ENCODE measurements at places on chromosomes 2 and 18.

- no peak for DNase-seq
These were observed 6.0 kb upstream of the INPP5D start for GRCh38 chr2:233053928-233054784.

GRCh38 chr18:21483051-21483450 lies 117.5 kb downstream of the ESCO1 start:
- DNase-seq: no peak

DNA sequence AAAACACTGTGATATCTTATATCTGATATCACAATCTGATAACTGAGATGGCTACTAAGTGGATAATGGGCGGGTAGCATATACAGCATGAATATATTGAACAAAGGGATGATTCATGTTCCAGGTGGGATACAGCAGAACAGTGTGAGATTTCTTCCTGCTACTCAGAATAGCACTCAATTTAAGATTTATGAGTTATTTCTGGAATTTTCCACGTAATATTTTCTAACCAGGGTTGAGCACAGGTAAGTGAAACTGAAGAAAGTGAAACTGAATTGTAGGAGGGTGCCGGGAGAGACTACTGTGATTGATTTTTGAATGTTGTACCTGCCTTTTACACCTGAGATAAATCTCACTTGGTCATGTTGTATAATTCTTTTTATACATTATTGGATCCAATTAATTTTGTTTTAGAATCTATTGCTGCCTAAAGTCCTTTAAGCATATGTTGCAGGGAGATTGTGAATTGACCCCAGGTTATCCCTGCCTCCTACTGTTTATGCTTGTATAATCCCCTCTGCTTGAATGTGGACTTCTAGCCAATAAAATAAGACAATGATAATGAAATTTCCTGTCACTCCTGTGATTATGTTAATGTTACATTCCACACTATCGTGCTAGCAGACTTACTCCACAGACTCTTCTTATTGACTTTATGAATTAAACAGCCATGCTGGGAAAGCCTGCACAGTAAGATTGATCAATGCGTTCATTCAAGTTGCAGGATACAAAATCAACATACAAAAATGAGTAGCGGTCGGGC lies 67.6 kb upstream of the RBBP8 start:
- DNase-seq: no peak

- DNase-seq: no peak
These were observed 219.6 kb downstream of the LTBP1 start for GRCh38 chr2:33166287-33166881.

- no peak for DNase-seq
These were observed 899 bp downstream of the SLC1A4 start for GRCh38 chr2:64989982-64990614.

- DNase-seq: no peak
These were observed 950 bp downstream of the KLHL30 start for GRCh38 chr2:238139196-238140039.

GRCh38 chr18:57505231-57505630 lies 70.1 kb downstream of the ONECUT2 start:
- no peak for DNase-seq

DNA sequence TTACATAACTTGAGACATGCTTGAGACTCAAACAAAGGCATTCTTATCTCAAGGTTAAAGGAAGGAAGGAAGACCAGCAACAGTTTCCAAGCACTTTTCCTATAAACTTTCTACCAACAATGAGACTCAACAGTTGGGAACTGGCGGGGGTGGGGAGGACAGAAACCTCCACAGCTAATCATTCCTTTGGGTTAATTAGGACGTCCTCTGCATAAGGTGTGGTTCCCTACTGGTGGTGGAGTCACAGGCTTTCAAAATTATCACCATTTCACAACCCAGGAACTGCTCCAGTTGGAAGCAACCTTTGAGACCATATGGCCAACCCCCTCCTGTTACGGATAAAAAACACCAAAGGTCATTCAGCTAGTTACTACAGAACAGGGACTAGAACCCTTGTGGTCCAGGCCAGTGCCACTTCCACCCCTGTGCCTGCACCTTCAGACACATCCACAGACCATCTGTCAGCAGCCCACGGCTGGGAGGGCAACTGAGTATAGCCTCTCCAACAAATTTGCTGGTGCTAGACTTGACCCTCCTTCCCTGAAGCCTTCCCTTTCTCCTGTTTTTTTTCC lies 30.1 kb upstream of the ATL2 start:
- no peak for DNase-seq

DNA sequence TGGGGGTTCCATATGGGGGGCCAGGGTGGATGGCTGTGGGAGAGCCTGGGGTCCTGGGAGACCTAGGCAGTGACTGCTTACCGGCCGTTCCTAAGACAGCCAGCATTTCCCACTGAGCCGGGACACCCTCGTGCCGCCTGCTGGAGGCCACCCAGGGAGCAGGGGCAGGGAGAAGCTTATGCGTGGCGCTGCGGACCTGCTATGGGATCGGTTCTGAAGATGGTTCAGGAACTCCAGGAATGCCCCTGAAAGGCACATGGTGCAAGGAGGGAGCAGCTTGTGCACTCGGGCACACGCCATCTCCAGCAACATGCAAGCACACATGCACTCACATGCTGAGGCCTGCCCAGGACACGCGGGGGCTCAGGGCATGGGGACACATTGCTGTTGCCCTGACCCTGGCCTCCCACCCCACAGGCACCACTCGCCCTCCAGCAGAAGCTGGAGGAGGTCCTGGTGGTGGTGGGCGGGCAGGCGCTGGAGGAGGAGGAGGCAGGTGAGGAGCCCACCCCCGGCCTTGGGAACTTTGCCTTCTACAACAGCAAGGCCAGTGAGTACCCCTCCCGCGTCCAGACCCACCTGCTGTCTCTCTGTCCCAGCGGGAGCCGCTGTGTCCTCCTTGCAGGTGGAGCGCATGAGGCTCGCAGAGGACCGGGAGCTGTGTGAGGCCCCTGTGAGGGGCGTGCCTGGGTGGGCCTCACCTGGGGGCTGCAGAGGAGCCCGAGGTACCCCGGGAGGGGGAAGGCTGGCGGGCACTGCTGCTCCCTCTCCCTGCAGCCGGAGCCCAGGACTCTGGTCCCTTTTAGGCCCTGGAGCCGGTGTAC lies 4.1 kb downstream of the KLHL30 start:
- DNase-seq: no peak

GRCh38 chr2:237625216-237625705 lies 2.1 kb upstream of the LRRFIP1 start:
- DNase-seq: no peak

GRCh38 chr2:151138507-151138906 lies 123.2 kb downstream of the RBM43 start:
- DNase-seq: no peak

- DNase-seq: no peak
These were observed 64.0 kb upstream of the POMC start for GRCh38 chr2:25232248-25232825.

- no peak for DNase-seq
These were observed 68.3 kb upstream of the MRPS9 start for GRCh38 chr2:104969564-104969963.

- no peak for DNase-seq
These were observed 104.0 kb downstream of the DYSF start for GRCh38 chr2:71557321-71557720.

- no peak for DNase-seq
These were observed 292.5 kb downstream of the ALK start for GRCh38 chr2:29628862-29629261.

- DNase-seq: no peak
These were observed 64.7 kb downstream of the BCL2 start for GRCh38 chr18:63254716-63255399.

DNA sequence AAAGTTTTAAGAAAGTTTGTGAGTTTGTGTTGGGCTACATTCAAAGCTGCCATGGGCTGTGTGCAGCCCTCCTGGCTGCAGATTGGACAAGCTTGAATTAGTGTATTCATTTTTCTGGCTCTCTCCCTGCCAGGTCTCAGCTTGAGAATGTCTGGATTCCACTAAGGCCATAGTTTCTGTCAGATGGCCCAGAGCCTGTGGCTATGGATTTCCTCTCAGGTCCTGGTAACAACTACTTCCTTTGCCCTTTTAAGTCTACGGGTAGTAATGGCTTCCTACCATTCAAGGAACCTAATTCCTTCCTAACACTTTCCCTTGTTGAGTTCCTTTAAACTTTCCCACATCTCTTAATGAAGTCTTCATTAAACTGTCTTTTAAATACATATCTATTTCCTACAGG lies 24.3 kb upstream of the PSMD14 start:
- DNase-seq: no peak

DNA sequence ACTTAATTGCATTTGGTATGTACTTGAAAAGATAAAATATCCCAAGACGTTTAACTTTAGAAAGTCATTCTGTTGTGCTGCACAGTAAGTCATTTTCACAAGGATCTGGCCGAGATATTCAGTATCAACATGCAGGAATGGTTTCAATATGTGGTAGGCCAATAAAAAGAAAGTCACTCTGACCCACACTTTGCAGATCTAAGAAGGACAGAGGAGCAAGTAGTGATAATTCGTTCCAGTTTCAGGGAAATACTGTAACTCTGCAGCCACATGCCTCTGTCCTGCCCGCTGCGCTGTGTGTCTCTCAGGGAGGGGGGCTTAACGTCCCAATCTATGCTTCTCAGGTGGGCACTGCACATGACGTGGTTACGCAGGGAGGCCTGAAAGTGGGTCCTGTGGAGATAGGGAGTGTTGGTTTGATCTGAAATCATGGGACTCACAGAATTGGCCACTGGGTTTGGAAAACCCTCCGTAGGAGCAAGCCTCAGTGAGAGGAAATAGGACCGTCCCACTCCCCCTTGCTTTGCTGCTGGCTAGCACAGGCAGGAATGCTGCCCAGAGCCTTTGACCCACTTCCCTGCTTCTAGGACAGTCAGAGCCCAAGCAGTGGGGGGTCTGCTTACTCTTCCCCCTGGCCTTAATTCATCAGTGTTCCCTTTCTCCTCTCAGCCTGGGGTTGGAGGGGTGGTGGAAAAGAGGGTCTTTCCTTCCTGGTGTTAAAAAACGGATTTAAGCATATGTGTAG lies 314.7 kb upstream of the SPRED2 start:
- DNase-seq: no peak

- no peak for DNase-seq
These were observed 45.2 kb upstream of the PGAP1 start for GRCh38 chr2:196971574-196972279.

GRCh38 chr2:213429516-213429915 lies 145.3 kb downstream of the SPAG16 start:
- no peak for DNase-seq

DNA sequence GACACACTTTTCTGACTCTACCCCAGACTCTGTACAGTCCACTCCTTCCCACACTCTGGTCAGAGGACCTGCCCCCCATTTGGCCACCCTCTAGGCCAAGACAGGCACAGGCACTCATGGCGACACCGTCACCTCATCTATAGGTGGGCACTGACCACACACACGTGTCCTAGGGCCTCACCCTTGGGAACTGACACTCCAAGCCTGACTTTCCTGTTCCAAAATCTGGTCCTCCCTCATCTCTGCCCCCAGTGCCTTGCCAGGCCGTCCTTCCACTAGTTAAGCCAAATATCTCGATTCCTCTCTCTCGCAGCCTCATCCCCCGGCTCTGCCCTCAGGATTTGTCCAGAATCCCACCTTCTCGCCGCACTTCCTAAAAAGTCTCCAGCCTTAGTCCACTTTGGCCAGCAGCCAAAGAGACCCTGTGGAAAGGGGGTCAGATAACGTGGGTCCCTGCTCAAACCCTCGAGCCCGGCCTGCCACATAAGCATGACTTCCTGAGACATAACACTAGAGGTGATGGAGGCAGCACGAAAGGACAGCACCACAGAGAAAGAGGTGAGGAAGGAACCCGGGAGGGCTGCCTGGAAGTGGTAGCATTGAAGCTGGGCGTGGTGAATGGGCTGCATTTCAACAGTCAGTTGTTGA lies 105.8 kb upstream of the OTOS start:
- no peak for DNase-seq

DNA sequence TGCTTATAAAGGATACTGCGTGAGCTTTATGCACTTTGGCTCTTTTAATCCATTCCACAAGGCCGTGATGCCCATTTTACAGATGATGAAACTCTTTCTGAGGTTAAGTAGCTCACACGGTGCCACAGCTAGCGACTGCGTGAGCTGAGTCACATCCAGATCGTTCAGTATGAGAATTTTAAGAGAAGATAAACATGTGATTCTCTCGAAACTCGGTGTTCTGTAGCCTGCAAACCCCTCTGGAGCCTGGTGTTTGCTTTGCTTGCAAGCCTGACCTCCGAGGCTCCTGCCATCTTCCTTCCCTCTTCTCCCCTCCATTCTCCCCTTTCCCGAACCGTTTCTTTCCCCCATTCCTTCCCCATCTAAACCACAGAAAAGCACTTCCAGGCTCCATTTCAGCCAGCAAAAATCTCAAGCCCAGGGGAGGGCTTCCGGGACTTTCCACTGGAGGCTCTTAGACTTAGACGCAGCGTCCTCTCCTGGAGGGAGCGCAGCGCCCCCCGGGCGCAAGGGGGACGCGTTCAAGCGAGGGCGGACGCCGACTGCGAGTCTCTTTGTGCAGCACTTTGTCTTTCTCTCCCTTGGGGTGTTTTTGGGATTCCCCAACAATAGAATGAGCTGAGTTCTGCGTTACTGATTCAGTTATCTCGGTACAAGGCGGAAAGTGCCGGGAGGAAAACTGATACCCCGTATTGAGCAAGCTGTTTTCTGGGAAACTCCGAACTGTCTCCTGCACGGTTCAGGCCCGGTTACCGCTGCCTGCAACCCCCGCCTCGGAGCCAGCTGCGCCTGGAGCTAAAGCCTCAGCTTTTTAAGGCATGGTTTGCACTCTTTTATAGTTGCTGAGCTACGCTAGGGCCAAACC lies 38.0 kb downstream of the CYP1B1 start:
- DNase-seq: no peak

- no peak for DNase-seq
These were observed 18.7 kb downstream of the SATB2 start for GRCh38 chr2:199439066-199439465.

- DNase-seq: no peak
These were observed 26.1 kb upstream of the SEMA4C start for GRCh38 chr2:96895746-96896651.

GRCh38 chr18:42401131-42401673 lies 446.2 kb downstream of the PIK3C3 start:
- DNase-seq: no peak

GRCh38 chr18:25825056-25825455 lies 265.4 kb downstream of the SS18 start:
- DNase-seq: no peak

DNA sequence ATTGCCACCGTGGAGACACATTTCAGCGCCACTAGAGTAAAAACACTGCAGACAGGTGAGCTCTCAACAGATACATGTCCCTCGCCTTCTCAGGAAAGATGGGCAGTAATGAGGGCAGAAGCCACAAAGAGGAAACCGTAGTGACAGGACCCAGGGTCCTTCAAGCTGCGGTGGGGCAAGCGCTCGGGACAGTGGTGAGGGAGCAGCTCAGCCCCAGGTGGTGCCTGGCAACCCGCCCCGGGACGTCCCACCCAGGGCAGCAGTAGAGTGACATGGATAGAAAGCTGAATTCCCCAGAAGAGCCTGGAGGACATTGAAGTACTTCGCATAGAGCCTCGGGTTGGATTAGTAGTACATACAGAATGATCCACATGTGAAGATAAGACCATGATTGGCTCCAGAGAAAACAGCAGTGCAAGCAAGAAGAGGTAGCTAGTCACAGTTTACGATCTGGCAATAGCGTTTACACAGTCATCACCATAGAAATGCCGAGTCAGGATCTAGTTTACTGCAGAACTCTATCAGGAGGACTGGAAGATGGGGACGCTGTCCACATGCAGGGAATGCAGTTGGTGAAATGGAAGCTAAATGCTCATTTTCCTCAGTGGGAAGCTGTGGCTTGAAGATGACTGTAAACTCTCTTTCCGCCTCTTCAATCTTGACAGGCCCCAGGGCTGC lies 37.4 kb upstream of the ALPP start:
- DNase-seq: no peak

All from bone marrow (tissue), 2 donors.